ENCODE measurements at places on chromosomes 16 and 17.
A peak's percentile ranks its signal among the peaks of the same experiment; 100 is the strongest.

DNA sequence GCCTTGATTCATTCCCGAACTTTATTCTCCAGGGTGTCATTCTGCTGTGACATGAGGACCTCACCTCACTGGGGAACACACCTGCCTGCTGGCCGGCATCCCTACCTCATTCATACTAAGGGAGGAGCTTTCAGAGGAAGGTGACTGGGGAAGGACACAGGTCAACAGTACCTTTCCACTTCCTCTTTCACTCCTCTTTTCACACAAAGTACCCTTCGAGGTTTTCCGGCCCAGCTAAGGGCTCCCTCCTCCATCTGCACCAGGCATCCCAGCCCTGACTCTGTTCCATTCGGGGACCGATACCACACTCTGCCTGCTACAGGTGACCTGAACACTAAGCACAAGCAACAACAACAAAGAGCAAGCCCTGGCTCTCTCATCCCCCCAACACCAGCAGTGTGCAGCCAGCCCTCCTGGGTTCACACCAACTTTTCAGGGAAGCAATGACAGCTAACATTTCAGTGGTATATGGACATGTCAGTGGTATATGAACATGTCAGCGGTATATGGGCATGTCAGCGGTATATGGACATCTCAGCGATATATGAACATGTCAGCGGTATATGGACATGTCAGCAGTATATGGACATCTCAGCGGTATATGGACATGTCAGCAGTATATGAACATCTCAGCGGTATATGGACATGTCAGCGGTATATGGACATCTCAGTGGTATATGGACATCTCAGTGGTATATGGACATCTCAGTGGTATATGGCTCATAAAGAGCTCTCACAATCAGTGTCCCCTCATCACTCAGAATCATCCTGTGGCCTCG is 16.0 kb downstream of the TRIM25 start:
- no peak for ATAC-seq

- peak; percentile 89 for ATAC-seq
Observed at GRCh38 chr16:81632392-81633146, 146.5 kb upstream of the PLCG2 start.

DNA sequence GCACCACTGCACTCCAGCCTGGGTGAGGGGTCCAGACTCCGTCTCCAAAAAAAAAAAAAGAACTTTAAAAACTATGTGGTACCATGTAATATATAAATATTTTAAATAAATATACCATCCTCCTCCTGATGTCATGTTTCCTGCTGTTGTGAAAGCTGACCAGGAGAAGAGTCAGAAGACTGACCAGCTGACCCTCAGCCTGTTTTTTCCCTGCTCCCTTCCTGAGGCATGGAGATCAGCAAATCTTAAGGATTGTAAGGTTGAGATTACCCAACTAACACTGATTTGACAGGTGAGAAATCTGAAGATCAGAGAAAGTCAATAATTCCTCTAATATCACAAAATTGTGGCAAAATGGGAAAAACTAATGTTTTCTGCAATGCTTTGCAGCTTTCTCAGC is 18.1 kb downstream of the NCOR1 start:
- ATAC-seq: no peak

DNA sequence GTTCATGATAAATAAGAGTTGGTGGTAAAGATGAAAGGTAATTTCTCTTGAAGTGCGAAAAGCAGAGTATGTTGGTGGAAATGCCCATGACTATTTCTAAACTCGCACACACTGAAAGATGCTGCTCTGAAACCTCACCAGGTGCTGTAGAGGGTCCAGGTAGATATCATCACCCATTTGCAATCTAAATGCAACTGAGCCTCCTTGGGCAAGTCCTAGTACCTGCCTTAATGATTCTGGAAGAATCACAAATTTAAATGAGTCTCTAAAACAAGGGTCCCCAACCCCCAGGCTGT is 5.9 kb upstream of the MMD start:
- ATAC-seq: no peak

DNA sequence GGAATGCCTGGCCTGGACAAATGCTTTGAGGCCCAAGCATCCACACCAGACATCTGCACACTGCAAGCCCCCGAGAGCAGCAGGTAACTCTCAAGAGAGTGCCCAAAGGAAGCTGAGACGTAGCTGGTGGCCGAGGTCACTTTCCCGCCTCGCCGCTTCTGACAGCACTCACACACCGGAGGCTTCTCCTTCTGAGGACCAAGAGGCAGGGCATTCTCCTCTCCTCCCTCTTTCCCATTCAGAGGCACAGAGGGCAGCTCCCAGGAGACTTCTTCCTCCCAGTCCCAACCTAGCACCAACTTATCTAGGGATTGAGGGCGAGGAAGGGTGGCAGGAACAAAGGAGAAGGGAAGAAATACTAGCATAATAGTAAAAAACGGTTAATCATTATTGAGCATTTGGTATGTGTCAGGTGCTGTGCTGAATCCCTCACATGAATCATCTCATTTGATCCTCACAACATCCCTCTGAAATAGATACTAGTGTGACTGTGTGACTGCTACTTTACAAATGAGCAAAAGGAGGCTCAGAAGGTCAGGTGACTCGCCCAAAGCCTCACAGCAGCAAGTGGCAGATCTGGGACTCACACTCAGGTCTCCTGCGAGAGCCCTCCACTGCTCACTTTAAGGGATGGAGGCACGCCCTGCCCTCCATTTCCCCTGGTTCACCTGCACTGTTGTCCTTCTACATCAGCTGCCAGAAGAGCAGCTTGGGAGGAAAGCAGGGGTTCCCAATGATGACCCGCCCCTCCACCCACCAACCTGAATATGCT is 41.8 kb downstream of the MYO18A start:
- ATAC-seq: peak; percentile 68

GRCh38 chr16:57991551-57992059 is 8.9 kb downstream of the ZNF319 start:
- no peak for ATAC-seq

Measured in activated T-helper 17 cell treated with anti-CD3 and anti-CD28 coated beads, Interleukin-2, amount 50 U/mL, for 72 hours (primary cell).